ENCODE measurements at places on chromosomes 12 and 14.

- no peak for DNase-seq
Measured at GRCh38 chr12:97968641-97969197, 506.1 kb downstream of the RMST start.

- DNase-seq: no peak
Measured at GRCh38 chr12:114774197-114774596, 90.2 kb upstream of the TBX3 start.

DNA sequence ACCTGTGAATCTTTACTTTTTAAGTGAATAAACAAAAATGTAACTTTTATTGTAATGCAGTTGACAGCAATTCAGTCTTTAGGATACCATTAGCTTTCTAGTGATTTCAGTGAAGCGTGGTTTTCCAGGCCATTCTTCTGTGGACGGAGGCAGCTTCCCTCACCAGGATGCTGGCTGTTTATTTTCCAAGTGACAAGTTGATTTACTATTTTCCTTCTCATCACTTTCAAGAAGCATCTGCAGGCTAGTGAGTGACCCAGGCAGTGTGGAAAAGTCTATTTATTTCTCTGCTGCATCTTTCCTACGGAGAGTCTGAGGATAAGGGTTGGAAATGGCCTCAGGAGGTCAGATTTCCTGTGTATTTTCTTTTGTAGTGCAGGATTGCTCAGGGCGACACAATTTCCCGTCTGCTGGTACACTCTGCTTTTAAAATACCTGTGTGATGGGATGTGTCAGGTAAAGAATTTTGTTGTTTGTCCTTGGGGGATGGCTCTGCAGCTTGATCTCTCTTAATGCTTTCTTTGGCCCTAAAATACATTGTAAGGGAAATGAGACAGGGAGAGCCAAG, 467.8 kb downstream of the NRXN3 start:
- no peak for DNase-seq

- no peak for DNase-seq
Measured at GRCh38 chr14:23494223-23494622, 24.7 kb downstream of the NGDN start.

DNA sequence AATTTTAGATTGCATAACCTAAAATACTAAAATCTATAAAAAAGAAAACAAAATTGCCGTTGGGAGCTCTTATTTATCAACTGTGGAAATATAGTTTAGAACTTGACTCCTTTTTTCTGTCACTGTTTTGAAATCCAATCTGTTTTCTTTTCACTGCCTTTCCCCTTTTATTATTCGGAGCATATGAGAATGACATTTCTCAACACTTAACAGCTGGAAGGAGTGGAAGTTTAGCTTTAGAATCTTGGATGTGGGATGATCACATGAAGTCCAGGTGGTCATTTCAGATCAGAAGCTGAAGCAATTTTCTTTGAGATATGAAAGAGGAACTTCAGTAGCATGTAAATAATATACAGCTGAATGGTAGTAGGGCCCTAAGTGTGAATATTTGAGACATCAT, 16.7 kb downstream of the TRHDE start:
- no peak for DNase-seq

DNA sequence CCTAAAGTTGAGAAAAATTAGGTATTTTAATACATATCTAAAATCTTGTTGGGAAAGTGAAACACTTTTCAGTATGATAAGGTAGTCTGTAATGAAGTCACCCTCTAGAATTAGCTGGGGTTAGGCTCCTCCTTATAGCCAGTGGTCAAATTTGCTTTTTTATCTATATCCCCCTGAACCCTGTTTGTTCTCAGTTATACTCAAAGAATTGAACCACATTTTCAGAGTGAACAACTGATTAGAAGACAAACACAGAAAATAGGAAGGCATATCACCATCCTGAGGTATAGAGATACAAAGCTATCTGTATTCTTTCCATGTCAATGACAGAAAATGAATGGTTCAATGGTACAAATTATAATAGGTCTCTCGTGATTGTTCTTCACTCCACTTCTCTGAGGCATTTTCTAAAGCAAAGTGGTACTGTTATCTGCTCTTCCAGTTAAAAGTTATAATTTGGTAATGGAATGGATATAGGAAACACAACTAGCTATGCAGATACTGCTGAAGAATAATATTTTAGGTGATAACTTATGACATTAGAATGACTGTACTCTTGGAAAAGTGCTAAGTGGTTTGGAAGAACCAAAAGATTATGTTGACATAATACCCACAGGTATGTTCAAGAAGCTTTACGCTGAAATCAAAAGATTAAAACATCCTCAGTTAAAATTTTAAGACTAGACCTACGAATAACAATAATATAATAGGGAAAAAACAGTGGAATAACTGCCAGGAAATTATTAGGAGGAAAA, 27.6 kb downstream of the WASHC3 start:
- no peak for DNase-seq

DNA sequence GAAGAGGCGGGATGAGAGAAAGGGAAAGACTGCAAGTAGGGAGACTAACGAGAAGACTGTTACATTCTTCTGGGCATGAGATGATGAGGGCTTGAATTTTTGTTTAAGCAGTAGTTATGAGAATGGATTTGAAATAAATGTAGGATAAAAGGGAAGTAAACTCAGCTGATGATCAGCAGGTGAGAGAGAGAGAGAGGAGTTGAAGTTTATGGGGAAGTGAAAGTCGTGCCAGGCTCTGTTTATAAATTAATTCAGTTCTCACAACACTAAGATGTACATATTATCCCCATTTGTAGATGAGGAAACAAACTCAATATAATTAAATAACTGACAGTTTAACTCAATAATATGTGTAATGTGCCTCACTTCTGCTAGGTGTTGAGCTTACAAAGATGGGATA, 170.0 kb upstream of the RMST start:
- no peak for DNase-seq

DNA sequence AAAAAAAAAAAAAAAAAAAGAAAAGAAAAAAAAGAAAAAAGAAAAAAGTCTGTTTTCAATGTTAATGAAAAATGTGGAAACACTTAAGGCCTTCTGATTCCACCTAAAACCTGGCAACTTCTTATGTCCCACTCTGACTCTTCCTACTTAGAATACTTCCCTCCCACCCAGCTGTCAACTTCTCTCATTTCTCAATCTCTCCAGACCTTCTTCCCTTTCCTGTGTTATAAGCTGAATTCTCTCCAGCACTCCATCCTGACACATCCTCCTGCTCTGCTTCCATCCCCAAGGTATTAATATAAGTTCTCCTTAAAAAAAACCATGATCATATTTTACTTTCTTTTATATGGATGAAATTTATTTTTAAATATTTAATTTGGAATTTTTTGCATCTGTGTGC, 20.3 kb upstream of the TMTC1 start:
- no peak for DNase-seq

GRCh38 chr14:50364792-50365191, 31.9 kb downstream of the CDKL1 start:
- DNase-seq: no peak

GRCh38 chr14:68506021-68506644, 286.7 kb downstream of the ZFP36L1 start:
- no peak for DNase-seq

All from SK-N-MC (cell line).